ENCODE measurements at places on chromosomes 6 and 20.

- DNase-seq: no peak
These were observed 20.1 kb downstream of the HECA start for GRCh38 chr6:139154881-139155547.

DNA sequence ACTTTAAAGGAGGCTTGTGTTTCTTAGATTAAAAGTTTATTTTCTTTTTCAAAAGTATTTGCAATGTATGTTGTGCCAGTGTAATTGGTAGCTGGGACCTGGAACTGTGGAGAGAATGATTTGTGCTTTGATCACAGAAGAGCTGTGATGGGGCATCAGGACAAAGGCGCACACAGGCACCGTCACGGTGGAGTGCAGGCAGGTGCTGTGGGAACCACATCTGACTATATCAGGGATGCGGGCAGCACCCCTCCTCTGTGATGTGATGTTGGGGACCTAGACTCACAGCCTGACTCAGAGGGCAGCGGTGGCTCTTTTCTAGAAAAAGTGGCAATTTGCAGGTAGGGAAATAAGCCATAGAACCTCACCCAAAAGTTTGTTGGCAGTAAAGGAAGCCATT lies 34.5 kb downstream of the SYTL3 start:
- DNase-seq: no peak

DNA sequence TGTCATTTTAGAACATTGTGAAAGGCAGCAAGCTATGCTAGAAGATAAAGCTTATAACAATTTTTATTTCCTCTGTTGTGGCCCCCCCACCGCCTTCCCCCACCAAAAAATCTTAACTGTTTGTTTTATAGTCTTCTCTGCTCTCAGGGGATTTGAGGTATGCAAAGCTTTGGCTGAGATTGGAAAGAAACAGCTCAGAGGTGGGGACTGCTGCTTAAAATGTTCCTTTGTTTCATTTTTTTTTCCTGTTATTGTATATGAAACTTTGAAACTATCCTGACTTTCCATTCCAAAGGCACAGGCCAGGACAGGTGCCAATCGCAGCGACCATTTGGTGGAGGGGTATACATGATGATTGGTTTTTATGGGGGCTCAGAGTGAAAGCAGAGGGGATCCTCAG lies 114.7 kb upstream of the PHACTR1 start:
- DNase-seq: no peak

GRCh38 chr6:42841844-42842584 lies 37.4 kb upstream of the RPL7L1 start:
- no peak for DNase-seq

- DNase-seq: no peak
These were observed 20.1 kb downstream of the NSFL1C start for GRCh38 chr20:1446536-1446935.

DNA sequence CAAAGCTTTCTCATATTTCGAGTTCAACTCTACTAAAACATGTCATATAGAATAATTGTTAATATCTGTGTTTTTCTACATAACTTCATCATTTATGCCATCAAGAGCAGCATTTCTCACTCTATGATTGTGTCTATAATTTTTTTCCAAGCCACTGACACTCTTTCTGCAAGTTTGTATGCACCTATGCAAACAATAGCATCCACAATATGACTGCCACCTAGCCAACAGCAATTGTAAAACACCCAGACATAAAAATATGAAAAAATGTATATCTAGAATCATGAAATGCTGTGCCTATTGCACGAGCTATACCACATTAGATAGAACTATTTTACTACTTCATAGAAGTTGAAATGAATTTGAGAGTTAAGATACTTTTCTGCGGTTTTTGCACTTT lies 286.5 kb upstream of the MARCKS start:
- DNase-seq: no peak

GRCh38 chr6:122615409-122615808 lies 5.2 kb downstream of the PKIB start:
- DNase-seq: no peak

- no peak for DNase-seq
These were observed at the start of gene TRIM31 for GRCh38 chr6:30113003-30113759. TRIM31 (minus strand) TSS chr6:30113090; CDS start chr6:30112805, 285 bp downstream.

DNA sequence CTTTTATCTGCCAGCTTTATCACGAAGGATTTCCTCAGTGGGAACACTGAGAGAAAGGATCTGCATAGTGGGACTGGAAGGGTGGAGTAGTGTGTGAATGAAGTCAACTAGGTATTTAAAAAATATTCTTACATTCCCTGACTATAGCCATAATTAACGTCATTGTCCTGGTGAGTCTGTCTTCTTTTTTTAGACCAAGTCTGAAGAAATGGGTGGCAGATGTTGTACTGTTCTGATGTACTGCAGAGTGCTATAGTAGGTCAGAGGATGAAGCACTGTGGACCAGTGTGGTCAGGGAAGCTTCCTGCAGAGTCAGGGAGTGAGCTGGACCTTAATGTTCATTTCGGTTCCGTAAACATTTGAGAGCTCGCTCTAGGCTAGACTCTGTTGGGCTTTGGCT lies 11.9 kb downstream of the TULP4 start:
- DNase-seq: no peak

GRCh38 chr6:33634161-33634727 lies 13.1 kb downstream of the ITPR3 start:
- DNase-seq: no peak

DNA sequence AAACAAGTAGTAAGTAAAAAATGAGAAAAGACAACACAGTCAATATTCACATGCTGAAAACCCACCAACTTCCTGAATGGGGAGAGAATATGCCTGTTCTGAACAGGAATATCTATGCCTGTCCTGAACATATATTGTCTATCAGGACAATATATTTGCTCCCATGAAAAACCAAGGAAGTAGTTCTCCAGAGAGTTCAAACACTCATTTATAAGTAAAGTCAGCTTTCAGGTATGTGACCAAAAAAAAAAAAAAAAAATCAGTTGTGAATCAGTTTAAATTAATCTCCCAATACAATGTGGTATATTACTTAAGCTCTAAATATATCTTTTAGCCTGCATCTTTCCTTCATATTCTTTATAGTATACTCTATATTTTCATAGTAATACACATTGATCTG lies 119.5 kb downstream of the MYB start:
- DNase-seq: no peak

GRCh38 chr6:89840538-89840937 lies 10.9 kb downstream of the CASP8AP2 start:
- peak; percentile 47 for DNase-seq

DNA sequence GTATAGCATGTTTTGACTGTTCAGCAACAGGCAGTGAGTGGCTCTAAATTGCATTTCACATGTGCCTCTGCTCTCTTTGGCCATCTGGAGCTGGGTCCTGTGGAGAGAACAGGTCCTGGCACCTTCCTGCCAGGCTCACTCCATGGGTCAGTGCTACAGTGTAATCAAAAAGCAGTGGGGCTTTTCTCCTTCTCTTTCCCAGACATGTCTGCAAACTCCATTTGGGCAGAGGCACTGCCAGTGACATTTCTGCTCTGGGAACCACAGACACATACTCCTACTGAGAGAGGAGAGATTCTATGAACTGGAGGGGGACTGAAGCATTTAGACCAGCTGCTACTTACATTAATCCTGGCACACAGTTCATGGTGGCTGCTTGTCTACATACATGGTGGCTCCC lies 68.3 kb upstream of the TRAF3IP2 start:
- DNase-seq: no peak

- no peak for DNase-seq
These were observed 22.4 kb upstream of the KIAA0408 start for GRCh38 chr6:127481628-127482027.

DNA sequence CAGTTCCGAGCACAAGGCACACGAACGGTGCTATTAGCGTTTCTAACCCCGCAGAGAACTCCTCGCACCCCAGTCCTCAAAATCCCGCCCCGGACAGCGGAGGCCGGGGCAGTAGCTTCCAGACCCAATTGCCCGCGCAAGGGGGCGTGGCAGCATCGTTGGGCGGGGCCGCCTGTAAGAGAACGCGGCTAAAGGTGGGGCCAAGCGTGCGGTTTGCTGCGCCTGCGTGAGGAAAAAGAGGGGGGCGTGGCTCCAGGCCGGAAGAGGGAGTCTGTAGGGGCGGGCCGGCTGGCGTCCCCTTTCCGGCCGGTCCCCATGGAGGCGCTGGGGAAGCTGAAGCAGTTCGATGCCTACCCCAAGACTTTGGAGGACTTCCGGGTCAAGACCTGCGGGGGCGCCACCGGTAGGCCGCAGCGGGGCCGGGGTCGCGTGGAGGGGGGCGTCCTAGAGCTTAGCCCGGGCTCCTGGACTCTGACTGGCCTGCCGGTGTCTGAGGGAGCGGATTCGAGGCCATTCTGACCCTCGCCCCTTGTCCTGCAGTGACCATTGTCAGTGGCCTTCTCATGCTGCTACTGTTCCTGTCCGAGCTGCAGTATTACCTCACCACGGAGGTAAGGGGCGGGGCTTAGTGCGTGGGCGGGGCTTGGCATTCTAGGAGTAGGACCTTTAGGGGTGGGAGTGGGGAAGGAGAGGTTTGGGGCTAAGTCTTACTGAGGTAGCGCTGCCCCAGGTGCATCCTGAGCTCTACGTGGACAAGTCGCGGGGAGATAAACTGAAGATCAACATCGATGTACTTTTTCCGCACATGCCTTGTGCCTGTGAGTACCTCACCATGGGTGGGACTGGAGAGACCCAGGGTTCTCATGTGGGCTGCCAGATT lies at the start of gene ERGIC3:
Gene ERGIC3, plus strand, starts transcription at position 296 of the 880 bp plus-strand sequence. Its CDS starts 20 bp downstream, at position 316.
- peak; percentile 98 for DNase-seq

GRCh38 chr6:11296449-11297375 lies 64.2 kb upstream of the NEDD9 start:
- DNase-seq: no peak

- DNase-seq: peak; percentile 79
These were observed at the start of gene EYA4 for GRCh38 chr6:133241086-133241900. EYA4 (plus strand) TSS chr6:133241357; CDS start chr6:133274781, 33,424 bp downstream.

- DNase-seq: no peak
These were observed 52.7 kb upstream of the PRL start for GRCh38 chr6:22349528-22349927.

- no peak for DNase-seq
These were observed at the start of gene SLC17A3 for GRCh38 chr6:25874118-25874517. SLC17A3 (minus strand) TSS chr6:25874243; CDS start chr6:25868387, 5,856 bp downstream.

- no peak for DNase-seq
These were observed 4.4 kb downstream of the ANKRD60 start for GRCh38 chr20:58224097-58224496.

GRCh38 chr6:43199912-43200311 lies 17.9 kb downstream of the CUL9 start:
- DNase-seq: no peak

GRCh38 chr6:96433950-96434349 lies 87.7 kb upstream of the UFL1 start:
- no peak for DNase-seq

DNA sequence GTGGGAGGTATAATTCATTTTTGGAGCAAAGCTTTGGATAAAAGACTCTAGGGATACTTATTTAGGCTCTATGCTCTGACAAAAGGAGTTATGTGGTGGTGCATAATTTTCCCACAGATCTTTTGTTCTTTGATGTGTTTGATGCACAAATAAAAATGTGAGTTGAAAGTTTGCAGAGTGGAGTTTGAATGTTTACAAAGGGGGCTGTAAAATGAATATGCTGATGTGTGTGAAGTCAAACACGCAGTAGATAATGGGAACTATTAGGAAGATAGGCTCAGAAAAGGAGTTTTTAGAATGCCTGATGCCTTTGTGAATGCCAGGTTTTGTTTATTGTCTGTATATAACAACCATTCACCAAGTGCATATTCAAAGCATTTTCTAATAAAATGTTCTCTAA lies 545.0 kb upstream of the EPHA7 start:
- DNase-seq: no peak

DNA sequence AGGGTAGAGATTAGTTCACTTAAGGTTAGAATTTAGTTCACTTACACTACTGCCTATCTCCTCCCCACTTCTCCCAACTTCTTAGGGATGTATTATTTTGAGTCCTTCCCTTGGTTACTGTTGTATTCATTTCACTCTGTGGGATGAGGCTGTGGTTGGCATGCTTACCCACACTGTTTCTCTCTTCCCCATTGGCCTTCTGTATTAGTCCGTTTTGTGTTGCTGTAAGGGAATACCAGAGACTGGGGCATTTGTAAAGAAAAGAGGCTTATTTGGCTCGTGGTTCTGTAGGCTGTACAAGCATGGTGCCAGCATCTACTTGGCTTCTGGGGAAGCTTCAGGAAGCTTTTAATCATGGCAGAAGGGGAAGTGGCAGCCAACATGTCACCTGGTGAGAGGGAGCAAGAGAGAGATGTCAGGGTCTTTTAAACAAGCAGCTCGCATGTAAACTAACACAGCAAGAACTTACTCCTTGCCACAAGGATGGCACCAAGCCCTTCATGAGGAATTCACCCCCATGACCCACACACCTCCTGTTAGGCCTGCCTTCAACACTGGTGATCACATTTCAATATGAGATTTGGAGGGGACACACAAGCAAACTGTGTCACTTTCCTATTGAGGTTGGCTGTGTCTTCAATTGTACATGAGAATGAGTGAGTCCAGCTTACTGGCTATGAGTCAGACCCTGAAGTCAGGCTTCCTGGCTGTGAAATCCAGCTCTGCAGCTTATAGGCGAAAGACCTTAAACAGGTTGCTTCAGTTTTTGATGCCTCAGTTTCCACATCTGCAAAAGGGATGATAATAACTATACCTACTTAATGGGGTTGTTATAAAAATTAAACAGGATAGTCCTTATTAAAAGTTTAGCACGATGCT lies 53.3 kb downstream of the SYNDIG1 start:
- no peak for DNase-seq

- DNase-seq: peak; percentile 90
These were observed at the start of gene NECAB3 for GRCh38 chr20:33674294-33675135. NECAB3 (minus strand) TSS chr20:33674428; CDS start chr20:33674352, 76 bp downstream.

DNA sequence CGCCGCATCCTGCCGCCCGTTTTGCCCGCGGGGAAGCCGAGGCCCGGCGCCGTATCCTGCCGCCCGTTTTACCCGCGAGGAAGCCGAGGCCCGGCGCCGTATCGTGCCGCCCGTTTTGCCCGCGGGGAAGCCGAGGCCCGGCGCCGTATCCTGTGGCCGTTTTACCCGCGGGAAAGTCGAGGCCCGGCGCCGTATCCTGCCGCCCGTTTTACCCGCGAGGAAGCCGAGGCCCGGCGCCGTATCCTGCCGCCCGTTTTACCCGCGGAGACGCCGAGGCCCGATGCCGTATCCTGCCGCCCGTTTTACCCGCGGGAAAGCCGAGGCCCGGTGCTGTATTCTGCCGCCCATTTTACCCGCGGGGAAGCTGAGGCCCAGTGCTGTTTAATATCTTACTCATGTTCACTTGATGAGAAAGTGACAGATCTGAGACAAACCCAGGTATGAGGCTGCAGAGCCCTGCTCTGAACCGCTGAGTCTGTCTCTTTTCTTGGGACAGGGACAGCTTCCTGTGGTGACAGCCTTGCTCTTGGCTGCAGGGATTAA lies 129.4 kb downstream of the CDH26 start:
- no peak for DNase-seq

DNA sequence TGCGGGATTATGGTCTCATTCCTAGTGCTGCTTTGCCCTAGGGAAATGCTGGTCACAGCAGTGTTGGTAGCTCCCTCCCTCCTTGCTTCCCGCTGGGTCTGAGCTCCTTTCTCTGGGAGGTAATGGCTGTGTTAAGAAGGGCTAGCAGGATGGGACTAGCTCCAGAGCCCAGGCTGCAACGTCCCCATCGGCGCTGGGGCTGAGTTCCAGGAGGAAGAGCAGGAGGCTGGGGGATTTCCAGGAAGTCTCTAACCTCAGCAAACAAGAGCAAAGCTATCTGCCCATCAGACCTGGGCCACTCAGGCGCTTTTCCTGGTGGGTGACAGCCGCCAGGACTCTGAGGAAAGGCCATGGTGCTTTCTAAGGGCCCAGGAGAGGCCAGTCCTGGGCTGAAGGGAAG lies 174.2 kb downstream of the DLL1 start:
- DNase-seq: peak; percentile 15

Data from right hindlimb (tissue), 1 donor.